ENCODE measurements at places on chromosomes 16 and 17.

- DNase-seq: no peak
Measured at GRCh38 chr17:83042522-83043158, 36.8 kb upstream of the METRNL start.

GRCh38 chr17:39563476-39563875 lies 44.2 kb downstream of the NEUROD2 start:
- DNase-seq: no peak

- DNase-seq: peak; percentile 96
Measured at GRCh38 chr16:70691223-70692129, 5.6 kb upstream of the MTSS2 start.

- DNase-seq: peak; percentile 42
Measured at GRCh38 chr16:87375426-87376135, 8.0 kb downstream of the FBXO31 start.

DNA sequence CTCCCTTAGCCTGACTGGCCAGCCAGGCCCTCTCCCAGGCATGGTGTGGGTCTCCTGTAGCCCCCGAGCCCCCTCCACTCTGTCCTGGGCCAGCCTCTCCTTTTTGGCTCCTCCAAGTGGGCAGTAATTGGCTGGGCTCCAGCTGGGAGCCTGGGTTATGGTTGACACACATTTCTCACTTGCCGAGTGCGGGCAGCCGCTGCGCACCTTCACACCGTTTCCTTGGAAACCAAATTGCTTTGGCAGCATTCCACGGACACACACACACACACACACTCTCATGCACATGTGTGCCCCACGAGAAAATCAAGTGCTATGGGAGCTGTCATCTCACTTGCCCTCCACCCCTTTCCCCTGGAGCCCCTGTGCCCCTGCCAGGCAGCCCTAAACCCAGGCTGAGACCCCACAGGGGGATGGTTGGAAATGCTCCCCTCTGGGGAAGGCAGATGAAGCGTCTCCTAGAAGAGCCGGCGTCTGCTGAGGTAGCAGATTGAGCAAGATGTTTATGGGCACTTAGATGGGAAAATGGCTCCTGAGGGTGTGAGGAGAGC lies 402.7 kb upstream of the TNRC6C start:
- DNase-seq: no peak

DNA sequence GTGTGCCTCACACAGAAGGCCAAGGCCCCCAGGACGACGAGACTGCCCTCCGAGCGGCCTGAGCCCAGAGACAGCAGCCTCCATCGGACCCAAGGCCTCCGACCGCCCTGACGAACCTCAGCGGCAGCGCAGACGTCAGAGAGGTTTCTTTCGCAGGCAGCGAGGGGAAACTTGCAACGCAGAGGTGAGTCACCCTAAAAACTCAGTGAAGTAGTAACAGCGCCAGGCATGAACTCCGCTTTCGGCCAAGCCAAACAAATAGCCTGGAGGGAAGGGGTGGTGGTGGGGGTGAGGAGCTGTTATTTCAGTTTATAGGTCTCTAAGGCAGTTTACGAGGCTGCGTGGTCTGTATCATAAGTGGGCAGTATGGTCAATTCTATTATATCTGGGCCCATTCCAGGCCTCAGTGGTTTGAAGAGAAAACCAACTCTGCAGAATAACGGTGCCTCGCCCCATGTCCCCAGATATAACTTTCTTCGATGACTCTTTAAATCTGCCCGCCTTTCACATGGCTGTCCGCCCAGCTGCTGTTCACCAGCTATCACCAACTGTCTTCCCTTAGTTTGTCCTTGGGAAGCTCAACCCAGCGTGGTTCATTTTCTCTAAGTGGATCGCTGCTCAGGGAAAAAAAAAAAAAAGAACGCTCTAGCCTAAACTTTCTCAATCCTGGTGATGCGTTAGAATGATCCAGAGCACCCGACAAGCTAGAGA lies 43.5 kb upstream of the FOXF1 start:
- no peak for DNase-seq

DNA sequence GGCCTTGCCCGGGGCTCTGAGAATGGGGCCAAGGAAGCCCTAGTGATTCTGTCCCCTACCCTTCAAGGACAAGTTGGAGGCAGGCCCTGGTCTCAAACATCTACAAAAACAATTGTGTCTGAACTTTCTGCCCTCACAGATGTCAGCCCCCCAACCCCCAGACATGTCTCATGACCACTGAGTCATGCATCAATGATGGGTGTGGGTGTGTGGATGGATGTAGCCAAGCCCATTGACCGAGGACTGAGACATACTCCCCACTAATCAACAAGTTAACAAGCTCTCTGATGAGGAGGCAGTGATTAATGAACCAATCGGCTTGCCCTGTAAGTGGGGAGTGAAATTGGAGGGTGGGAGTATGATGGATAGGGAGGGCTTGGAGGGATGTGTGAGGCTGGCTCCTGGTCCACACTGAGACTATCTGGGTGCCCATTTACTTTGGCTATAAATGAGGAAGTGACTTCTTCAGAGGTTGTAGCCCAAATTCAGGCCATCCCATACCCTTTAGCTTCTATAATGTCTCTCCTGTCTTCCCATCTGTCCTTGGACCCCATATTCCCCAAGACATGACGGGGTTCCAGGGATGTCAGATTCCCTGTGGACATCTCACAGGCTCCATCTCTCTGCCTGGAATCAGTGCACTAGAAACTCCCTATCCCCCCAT lies 97.1 kb upstream of the TMEM97 start:
- no peak for DNase-seq

DNA sequence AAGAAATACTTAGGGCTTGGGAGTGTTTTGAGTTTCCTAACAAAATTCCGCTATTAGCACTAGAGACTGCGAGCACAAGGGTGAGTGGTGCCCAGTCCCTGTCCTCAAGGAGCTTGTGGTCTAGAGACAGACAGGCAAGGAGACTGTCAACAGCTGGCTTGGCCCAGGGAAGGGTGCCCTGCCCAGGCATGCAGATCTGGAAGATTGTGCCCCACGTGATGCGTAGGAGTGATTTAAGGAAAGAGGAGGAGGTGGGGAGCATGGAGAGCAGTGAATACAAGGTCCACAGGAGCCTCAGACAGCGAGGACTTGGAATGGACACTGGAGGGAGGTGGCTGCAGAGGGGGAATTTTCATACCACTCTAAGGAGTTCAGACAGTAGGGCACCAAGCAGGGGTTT lies 25.0 kb downstream of the SCPEP1 start:
- DNase-seq: no peak

- DNase-seq: no peak
Measured at GRCh38 chr17:77826132-77826873, 132.2 kb upstream of the TNRC6C start.

DNA sequence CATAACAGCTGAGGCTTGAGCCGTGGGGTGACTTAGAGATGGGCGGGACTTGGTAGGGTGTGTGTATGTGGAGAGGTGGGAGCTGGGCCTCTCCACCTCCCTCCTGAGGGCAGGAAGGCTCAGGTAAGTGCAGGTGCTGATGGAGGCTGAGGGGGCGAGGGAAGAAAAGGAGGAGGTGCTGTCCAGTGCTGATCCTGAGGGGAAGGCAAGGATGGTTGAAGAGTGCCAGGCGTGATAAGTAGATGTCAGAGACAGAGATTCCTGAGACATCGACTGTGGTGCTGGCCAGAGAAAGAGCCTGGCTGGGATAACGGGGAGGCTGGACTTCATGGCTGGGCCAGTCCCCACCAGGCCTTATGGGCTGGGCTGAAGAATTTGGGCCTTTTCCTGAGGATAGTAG lies 159.1 kb downstream of the SDK2 start:
- no peak for DNase-seq

GRCh38 chr16:29738514-29738913 lies 7.3 kb downstream of the C16orf54 start:
- DNase-seq: no peak

GRCh38 chr17:73091410-73091769 lies 1.1 kb downstream of the SLC39A11 start:
- DNase-seq: no peak

DNA sequence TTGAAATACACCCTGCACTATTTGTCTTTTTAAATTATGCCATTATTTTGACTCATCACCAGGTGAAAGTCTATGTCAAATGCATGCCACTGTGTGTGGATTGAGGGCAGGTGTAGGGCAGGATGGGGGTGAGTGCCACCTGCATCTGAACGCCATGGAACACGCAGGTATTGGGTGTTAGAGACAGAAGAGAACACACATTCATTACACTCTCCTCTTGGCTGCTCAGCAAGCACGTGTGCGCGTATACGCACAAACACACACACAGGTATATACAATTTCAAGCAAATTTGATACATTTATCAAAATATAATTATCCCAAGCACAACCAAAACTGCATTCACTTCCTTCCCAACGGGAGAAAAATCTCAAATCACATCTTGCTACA lies 268.9 kb downstream of the NTN1 start:
- DNase-seq: no peak
